Pons (tissue), 1 donor: ENCODE measurements at places on chromosomes 4 and X.

DNA sequence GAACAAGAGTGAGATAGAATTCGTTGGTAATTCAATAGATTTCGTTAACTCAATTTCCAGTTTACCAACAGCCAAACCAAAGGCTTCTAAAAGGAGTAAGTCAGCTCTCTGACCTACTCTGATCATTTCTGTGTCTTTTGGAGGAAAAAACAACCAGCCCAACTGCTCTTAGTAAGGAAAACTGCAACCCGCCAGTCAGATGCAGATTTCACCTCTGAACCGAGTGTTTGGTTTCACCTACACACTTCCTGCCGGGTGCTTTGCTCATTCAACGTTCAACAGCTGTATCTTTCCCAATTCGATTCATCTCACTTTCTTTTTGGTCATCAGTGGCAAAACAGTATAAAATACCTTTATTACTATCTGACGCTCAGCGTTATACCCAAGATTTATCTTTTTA lies 24.5 kb downstream of the TMSB4X start:
- DNase-seq, result no peak

GRCh38 chrX:103607364-103608305 lies at the start of gene TCEAL3:
Gene TCEAL3 (plus strand): TSS chrX:103607963. CDS start chrX:103609065, 1,102 bp downstream.
- DNase-seq, result no peak

DNA sequence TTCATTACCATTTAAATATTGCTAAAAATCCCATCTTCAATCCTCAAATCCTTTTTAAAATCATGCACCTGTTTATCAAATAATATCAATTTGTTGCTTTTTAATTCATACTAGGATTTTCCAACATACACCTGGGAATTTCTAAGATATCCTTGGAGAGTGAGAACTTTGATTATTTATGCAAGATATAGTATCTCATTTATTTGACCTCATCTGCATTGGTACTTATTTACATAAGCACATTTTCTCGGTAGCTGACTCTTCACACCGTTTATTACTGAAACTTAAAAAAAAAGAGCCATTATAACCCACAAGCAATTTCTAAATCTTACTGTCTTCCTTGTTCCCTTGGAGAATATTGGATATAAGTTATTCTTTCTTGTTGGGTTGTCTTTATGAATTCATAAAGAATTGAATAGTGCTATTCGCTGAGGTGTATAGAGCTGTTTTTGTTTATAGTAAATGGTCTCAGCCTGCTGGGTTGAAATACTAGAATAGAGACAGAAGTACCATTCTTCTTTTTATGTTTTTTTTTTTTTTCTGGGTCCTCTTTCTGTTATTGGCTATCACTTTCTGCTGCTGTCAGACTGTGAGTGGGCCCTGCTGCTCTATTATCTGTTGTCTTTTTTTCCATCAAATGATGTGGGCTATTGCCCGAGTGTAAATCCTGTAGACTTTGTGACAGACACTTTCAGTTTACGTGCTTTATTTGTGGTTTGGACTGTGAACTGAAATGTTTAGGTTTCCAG lies 2.9 kb downstream of the UGT8 start:
- peak; percentile 92 for DNase-seq

DNA sequence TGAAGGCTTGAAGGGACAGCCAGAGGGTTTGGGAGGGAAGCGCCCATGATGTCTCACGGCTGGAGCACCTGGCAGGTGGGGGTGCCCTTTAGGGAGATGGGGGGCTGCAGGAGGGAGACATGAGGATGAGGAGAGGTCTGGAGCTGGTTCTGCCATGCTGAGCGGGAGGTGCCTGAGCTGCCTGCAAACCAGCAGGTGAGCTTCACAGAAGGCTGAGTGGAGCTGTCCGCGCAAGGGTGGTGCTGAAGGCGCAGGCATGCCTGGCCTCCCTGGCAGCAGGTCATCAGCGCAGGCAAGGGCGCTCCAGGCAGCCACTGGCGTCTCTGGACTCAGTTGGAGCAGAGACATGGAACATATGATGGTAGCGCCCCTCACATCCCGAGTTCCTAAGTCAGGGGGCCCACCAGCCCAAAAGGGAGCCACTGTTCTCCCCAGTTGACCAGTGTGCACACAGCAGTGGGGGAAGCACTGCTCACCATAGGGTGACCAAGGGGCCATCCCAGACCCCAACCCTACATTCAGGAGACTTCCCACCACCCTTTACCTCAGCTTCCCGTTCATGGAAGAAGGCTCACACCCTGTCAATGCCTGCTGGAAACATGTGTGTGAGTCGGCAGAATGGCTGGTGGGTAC lies 25.8 kb downstream of the ADRA2C start:
- no peak for DNase-seq

DNA sequence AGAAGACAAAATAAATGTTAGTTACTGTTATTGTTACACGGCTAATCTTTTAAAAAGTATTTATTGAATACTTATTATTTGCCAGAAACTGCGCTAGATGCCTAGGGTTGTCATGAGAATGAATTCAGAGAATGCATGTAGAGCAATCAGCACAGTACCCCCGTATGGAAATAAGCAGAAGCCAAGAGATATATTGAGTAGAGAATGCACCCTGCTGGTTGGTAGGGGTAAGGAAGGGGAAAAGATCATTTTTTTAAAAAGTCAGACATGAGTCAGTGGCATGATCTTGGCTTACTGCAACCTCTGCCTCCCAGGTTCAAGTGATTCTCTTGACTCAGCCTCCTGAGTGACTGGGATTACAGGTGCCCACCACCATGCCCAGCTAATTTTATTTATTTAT lies 13.1 kb upstream of the DRP2 start:
- peak; percentile 17 for DNase-seq

DNA sequence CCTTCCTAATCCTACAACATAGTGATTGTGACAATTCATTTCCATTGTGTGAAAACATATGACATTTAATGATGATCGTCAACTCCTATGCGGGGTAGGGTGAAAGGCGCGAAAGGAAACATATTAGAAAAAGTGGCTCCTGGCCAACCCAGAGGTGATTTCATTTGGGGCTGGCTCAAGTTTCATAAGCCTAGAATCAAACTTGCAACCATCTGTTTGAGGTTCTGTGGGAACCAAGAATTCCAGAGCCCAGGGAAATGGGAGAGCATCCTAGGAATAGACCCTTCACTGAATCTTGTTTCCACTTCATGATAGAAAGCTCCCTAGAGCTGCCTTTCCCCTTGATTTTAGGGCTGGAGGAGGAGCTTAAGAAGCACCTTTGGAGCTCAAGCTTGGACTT lies 101.3 kb upstream of the EGFL6 start:
- DNase-seq, result no peak

DNA sequence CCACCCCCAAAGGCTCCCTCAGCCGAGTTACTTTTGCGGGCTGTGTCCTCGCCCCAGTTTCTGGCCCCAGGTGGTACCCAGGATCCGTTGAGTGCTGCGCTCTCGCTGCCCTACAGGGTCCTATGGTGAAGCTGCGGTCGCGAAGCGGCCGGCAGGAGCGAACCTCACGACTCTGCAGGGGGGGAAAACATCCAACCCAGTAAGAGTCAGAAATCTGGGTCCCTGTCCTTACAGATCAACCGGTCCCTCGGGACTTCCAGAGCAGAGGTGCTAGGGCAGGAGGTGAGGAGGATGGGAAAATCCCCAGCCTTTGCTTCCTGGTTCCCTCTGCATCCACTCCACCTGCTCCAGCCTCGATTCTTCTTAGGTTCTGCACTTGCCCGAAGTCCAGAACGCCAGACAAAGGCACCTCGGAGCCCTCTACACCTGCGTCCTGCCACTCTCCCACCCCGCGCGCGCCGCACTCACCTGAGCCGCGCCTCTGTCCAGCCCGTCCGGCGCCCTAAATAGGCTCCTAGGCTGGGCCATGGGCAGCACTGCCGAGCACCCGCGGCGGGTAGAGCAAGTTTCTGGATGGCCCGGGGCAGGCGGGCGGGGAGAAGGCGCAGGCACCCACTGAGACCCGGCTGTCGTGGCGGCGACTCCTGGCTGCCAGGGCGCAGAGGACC lies at the start of gene HS3ST1:
Gene HS3ST1, minus strand, starts transcription at position 664 of the 668 bp plus-strand sequence. CDS start 28,889 bp downstream, outside the sequence.
- DNase-seq, result no peak

DNA sequence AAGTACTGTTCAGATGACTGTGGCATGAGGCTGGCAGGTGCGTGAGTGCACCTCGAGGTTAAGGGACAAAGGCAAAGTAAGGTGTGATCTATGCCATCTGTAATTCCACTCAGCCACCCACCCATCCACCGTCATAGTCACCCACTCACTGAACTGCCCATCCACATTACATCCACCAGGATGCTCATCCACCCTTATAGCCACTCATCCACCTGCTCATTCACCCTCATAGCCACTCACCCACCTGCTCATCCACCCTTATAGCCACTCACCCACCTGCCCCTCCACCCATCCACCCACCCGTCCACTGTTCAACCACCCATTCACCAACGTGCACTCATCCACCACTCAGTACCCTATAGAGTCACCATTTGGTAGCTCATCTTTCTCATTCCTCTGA lies 64.1 kb upstream of the UXT start:
- DNase-seq, result no peak

GRCh38 chr4:154691229-154691628 lies 52.6 kb upstream of the LRAT start:
- DNase-seq, result no peak

- DNase-seq, result no peak
Measured at GRCh38 chr4:186445040-186445439, 110.3 kb downstream of the MTNR1A start.

DNA sequence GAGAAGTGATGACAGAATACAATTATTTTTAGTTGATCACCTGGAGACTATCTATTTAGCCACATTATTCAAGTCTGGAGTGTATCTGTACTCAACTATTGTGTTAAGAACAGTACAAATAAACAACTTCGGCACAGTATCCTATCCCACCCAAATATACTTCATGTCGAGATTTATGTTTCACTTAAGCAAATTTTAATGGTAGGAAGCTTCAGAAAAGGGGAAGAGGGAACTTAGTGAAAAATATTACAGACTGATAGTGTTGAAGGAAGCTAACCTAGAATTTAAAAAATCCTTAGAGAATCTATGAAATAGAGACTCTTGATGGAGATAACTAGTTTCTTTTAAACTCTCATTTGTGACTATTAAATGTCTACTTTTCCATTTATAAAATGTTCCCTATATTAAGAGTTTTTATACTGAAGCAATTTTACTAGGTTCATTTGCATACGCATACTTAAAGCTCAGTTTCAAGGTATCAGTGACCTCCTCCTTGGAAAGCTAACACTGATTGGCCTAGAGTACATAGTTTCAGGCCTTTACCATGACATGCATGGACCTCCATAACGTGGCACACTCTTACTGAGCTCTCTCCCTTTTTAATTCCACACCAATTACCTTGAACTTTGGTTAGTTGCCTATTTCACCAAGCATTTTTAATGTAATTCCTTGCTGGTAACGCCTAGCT lies 197.7 kb downstream of the CAMK2D start:
- DNase-seq, result no peak

GRCh38 chrX:9088896-9089295 lies 55.0 kb upstream of the FAM9B start:
- DNase-seq, result no peak
